NCI-H2081 treated with DMSO at 0.1 percent for 48 hours (cell line): ENCODE measurements at places on chromosomes 5 and 9.

GRCh38 chr5:43245724-43246385, 53.8 kb downstream of the NIM1K start:
- DNase-seq = no peak

- DNase-seq = no peak
Measured at GRCh38 chr9:61666849-61667371, 477.1 kb downstream of the SPATA31A7 start.

- DNase-seq = no peak
Measured at GRCh38 chr9:70197216-70198044, 61.3 kb upstream of the SMC5 start.

GRCh38 chr9:34796924-34797323, 87.0 kb upstream of the CCL21 start:
- DNase-seq = no peak

GRCh38 chr5:104915226-104915625, 1352.6 kb upstream of the NUDT12 start:
- DNase-seq = no peak
